ENCODE measurements at places on chromosomes 16 and 17. TPM values are rescaled to one million over a fixed set of nuclear protein-coding genes. Genes with fewer than 3 reads are reported as not detected.

DNA sequence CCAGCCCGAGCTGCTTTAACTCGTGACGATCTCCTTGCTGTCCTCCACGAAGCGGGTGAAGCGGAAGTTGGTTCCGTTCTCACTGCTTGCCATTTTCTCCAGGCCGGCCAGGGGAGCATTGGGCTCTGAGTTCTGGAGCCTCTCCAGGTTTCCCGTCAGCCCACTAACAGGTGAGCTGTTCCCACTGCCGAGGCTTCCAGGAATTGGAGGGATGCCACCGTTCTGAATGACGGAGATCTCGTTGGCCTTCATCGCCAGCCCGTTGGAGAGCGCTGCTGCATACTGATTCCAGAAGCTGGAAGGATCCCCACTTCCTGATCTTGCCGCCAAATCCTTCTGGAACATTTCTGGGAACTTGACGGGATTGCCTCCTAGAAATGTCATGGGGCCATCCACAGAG lies 14.0 kb downstream of the SALL1 start:
- no peak overlapping the region for H3K27ac ChIP-seq
- peaks cover 8% of the 10 kb centered on the region for H3K4me1 ChIP-seq
- H3K27me3 ChIP-seq, result peaks cover 47% of the 10 kb centered on the region

CD19 gene
- total RNA-seq, result not detected

MPV17L gene
- 3.5 TPM for total RNA-seq

- H3K27me3 ChIP-seq, result no peaks in the 10 kb centered on the region
- peaks cover 19% of the 10 kb centered on the region for H3K4me1 ChIP-seq
- peak overlapping the region; percentile 22 for H3K27ac ChIP-seq
- no peak for DNase-seq
Observed at GRCh38 chr16:12147681-12148080, 171.1 kb downstream of the SNX29 start.

- H3K4me3 ChIP-seq, result no peak overlapping the region
- H3K27ac ChIP-seq, result no peak overlapping the region
- H3K4me1 ChIP-seq, result no peaks in the 10 kb centered on the region
- no peak for DNase-seq
- H3K27me3 ChIP-seq, result no peaks in the 10 kb centered on the region
- H3K36me3 ChIP-seq, result no peaks in the 10 kb centered on the region
Observed at GRCh38 chr16:88502371-88502770, 49.3 kb downstream of the ZFPM1 start.

TBX2 gene
- total RNA-seq, result 2.0 TPM

- H3K36me3 ChIP-seq, result peaks cover 7% of the 10 kb centered on the region
- no peak overlapping the region for H3K4me3 ChIP-seq
- DNase-seq, result no peak
- H3K27me3 ChIP-seq, result no peaks in the 10 kb centered on the region
- peaks cover 13% of the 10 kb centered on the region for H3K4me1 ChIP-seq
Observed at GRCh38 chr16:66560107-66560506, 6.1 kb upstream of the CMTM1 start.

- H3K36me3 ChIP-seq, result peaks cover 3% of the 10 kb centered on the region
- peaks cover 76% of the 10 kb centered on the region for H3K4me1 ChIP-seq
- DNase-seq, result peak; percentile 28
- H3K27ac ChIP-seq, result peak overlapping the region; percentile 75
- H3K4me3 ChIP-seq, result no peak overlapping the region
Observed at GRCh38 chr17:50275279-50275678, 1.0 kb downstream of the TMEM92 start.

GRCh38 chr17:61155590-61156237 lies 243.9 kb upstream of the TBX2 start:
- no peak overlapping the region for H3K27ac ChIP-seq
- DNase-seq, result no peak
- H3K4me3 ChIP-seq, result no peak overlapping the region
- peaks cover 35% of the 10 kb centered on the region for H3K4me1 ChIP-seq
- no peaks in the 10 kb centered on the region for H3K36me3 ChIP-seq
- peaks cover 2% of the 10 kb centered on the region for H3K27me3 ChIP-seq

All from chondrocyte (in vitro differentiated cells).